Ecto neural progenitor cell (in vitro differentiated cells): ENCODE measurements at places on chromosomes 12 and 14.

GRCh38 chr12:109815757-109816617 is 17.2 kb downstream of the TRPV4 start:
- DNase-seq, result no peak

DNA sequence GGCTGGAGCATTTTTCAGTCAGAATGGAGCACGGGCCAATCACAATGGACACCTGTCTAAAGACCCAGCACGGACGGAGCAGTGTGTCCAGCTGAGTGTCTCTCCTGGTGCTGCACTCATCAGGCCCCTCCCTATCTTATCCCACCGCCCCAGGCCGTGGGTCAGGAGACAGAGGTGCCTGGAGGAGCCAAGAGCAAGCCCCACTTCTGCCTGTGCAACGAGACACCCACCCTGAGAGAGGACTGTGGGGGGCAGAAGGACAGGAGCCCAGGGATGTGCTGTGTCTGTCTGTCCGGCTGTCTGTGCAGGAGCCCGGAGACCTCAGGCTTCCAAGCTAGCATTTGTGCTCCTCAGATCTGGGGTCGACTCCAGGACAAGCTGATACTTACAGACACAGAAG is 69.6 kb upstream of the SFSWAP start:
- DNase-seq, result no peak

- no peak for DNase-seq
Measured at GRCh38 chr12:47343684-47344567, 264.2 kb upstream of the AMIGO2 start.

- no peak for DNase-seq
Measured at GRCh38 chr12:94686834-94687628, 36.7 kb upstream of the TMCC3 start.

- DNase-seq, result no peak
Measured at GRCh38 chr12:99201906-99202645, 445.5 kb upstream of the GARIN6 start.

GRCh38 chr14:68281497-68281896 is 461.9 kb downstream of the RAD51B start:
- no peak for DNase-seq

DNA sequence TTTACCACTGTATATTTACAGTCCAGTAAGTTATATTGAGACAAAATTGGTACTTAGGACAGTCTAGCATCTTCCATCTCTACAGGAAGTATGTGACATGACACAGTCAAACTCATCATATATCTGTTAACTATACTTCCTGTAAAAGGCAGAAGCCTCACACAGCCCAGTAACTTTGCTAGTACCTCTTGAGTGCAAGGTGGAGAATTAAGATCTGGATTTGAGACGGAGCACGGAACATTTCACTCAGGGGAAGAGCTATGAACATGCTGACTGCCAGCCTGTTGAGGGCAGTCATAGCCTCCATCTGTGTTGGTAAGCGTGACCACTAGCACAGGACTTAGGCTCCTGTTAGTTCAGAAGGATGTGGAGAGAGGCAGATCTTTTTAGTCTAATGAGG is 333.7 kb upstream of the OR4E1 start:
- no peak for DNase-seq

- DNase-seq, result no peak
Measured at GRCh38 chr12:53999559-54000115, 324 bp upstream of the HOXC9 start.

GRCh38 chr12:68368327-68368726 is 36.2 kb upstream of the MDM1 start:
- no peak for DNase-seq

DNA sequence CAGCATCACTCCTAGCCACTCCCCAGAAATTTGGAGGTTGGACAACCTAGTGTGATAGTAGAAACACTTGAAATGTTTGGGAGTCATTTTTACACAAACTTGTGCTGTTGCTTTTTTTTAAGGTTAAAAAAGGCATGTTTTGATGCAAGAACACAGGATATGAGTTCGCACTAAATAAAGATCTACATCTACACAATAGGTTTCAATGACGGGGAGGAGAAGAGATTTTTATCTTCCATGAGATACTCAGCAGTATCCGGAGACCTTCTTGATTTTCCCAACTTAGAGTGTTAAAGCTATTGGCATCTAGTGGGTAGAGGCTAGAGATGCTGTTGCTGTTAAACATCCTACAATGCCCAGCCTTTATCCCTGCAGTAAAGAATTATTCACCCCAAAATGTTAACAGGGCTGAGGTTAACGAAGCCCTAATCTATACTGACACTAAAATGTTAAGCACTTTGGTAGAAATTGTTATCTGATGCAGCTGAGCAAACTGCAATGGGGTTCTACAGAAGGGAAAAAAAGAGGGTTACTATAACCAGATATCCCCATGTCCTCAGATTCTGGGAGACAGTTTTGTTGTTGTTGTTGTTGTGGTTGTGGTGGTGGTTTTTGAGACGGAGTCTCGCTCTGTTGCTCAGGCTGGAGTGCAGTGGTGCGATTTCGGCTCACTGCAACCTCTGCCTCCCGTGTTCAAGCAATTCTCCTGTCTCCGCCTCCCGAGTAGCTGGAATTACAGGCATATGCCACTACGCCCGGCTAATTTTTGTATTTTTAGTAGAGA is 14.0 kb upstream of the PCNX1 start:
- no peak for DNase-seq

DNA sequence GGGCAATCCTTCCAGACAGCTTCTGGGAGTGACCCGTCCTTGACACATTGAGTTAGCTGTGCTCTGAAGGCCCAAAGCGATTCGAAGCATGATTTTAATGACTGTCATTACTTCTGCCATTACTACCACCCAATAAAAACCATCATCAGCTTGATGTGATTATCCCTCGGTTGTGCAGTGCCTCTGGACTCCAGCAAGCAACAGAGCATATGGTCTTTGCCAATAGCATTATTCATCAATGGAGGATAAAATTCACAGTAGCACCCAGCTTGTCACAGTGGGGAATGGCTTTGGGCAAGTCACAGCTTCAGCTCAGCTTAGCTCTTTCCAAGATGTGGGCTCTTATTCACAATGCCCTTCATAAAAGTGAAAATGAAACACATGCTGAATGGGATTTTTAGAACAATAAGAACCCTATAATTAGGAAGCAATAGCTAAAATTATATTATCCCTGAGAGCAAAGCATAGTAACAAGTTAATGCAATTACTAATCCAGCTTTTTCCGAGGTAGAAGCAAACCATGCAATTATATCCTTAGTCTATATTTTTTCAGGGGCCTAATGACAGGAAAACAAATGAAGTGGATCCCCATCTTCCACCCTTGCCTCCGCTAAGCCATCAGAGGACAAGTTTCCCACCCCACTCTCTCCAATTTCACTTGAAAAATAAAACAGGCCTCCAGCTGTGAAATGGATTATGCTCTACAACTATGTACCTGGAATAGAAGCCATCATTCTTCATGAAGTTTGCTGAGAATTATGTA is 163.0 kb upstream of the EEA1 start:
- no peak for DNase-seq

DNA sequence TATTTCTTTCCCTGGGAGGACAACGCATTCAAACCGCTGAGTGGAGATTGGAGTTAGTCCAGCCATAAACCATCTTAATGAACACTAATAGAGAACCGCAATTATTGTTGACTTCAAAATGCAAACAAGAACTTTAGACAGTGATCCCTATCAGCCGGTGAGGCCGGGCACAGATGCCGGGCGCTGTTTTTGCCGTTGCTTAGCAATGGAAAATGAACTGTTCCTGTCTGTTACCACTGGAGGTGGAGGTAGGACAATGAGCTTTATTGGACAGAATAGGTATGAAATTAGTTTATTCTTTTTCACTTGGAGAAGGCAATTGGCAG is 216.8 kb downstream of the TTC8 start:
- no peak for DNase-seq

- DNase-seq, result no peak
Measured at GRCh38 chr12:77160931-77161330, 95.6 kb upstream of the E2F7 start.

DNA sequence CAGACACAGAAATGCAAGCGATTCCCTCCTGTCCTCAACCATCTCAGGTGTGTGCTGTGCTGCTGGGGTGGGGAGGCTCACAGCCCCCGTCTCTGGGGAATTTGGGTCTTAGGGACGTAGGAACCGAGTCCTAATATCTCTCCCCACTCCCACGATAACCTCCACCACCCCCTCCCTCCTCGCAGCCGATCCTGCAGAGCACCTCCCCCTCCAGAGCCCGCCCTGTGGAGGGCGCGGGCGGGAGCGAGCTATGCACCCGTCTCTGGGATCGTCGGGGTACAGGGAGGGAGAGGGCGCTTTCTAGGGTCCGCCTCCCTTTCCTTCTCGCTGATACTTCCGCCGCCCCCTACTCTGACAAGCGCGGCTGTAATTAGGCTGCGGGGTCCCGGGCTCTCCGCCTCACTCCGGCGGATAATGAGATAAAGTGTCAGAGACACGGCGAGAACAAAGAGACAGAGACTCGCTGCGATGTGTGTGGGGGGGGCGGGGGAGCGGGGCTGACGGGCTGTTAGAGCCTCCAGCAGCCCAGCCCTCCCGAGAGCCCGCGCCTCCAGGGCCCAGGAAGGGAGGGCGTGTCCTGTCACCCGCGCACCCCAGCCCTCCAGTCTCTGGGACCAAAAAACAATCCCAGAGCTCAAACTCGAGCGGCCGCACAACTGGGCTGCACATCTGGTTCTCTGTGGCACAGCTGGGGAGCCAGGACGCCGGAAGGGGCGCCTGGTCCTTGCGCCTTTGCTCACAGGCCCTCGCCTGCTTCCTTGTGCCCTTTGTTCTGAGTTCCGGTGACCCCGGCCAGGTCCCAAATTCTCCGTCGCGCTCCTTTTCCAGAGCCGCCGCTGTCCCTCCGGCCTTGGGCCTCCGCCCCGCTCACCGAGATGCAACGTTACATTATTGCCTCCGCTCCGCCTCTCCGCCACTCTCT is 8.7 kb downstream of the SHMT2 start:
- peak; percentile 82 for DNase-seq

DNA sequence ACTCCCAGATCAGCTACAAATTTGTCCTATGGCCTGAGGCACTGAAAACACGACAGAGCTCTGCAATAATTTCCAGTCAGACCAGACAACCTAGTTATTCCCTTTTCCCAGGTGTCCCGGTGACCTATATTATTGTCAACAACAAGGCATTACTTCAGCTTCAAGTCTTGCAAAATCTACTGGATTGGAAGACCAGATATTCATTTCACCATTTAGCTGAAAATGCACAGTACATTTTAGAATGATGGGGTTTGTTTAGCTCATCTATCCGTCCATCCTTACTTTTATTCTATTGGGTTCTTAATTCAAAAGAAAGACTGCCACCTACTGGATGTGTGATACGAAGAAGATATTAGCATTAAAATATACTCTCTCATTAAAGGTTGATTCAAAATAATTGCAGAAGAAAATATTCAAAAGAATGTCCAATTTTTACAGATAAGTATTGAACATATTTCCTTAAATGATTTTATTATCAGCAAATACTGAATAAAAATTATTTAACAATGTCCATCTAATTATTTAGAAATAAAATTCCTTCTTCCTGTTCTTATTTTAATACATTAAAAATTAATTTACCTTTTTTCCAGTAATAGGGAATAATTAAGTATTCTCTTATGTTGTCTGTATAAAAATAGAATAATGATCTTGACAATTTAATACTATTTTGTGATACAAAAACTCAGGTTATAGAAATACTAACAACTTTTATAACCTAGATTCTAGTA is 244.9 kb upstream of the LRIG3 start:
- DNase-seq, result no peak

- DNase-seq, result no peak
Measured at GRCh38 chr12:32881107-32881506, 15.5 kb downstream of the PKP2 start.
